Brain pericyte (primary cell): ENCODE measurements at places on chromosomes 13 and 19.

GRCh38 chr13:77492982-77493381 is 42.5 kb upstream of the SCEL start:
- DNase-seq, result no peak

DNA sequence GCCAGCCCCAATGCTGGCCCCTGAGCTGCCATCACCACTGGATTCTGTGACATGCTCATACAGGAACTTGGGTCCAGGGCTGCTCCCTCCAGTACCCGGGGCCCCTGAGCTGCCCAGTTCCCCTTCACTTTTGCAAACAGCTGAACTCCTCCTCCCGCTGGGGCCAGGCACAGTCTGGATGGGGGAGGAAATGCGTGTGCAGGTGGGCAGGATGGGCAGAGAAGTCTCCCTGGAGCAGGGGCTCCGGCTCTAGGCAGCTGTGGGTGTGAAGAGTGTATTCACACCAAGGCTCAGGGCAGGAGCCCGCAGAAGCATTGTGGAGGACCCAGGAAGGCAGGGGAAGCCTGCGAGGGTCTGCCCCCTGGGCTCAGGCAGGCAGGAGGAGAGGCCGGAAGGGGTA is 12.4 kb downstream of the POP4 start:
- DNase-seq, result no peak

- DNase-seq, result no peak
Observed at GRCh38 chr13:52712385-52712784, 27.2 kb downstream of the CNMD start.

GRCh38 chr13:60118696-60119400 is 44.9 kb downstream of the DIAPH3 start:
- no peak for DNase-seq

DNA sequence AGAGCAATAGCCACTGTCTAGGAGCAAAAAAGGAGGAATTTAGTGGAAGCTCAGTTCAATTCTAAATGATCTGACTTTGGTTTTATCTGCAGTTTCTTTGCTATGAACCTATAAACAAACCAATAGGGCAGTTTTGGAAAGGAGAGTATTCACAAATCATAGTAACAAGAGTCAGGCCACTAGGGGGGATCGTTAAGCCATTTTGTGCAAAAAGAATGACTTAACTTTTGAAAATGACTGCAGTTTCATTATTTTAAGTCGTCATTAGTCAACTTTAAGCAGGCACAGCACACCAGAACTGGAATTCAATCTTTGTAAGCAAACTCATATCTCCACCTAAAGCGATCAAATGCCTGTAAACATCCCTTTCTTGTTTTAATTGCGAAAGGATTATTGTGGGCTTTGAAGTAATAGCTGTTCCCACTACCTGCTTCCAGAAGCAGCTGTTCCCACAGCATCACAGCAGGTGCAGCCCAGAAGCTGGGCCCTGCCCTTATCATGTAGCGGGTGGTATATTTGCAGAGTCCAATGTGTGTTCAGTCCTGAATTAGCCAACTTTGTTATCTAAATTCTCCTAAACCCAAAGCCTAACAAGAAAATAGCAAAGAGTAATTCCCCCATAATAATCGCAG is 51.5 kb downstream of the SOX21 start:
- DNase-seq, result no peak

- DNase-seq, result no peak
Observed at GRCh38 chr13:45222516-45222915, 21.7 kb upstream of the KCTD4 start.

- no peak for DNase-seq
Observed at GRCh38 chr13:50378509-50379044, 363.3 kb downstream of the KCNRG start.

GRCh38 chr19:2317756-2318155 is 9.8 kb upstream of the LINGO3 start:
- no peak for DNase-seq

DNA sequence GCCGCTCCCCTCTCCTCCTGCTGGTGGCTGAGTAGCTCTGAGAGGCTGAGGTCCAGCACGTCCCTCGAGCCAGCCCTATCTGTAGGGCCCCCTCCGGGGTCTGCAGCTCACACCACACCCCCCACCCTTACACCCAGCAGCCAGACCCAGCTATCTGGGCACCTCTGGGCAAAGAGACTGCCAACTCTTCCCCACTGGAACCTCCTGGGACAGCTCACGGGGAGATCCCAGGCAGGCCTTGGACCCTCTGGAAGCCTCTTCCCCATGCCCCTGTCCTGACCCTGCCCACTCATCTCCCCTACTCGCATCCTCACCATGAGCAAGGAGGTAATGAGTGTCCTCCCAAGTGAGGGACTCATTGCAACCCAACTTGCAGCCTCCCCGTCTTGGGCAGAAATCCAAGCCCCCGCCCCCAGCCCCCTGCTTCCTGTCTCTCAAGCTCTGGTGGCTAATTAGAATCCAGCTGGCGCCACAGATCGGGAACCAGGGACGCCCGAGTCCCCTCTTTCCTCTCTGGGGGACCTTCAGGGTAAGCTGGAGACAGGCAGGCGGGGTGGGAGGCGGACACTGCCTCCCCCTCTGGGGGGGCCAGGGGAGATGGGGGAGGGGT is 22.1 kb downstream of the ADGRL1 start:
- no peak for DNase-seq

DNA sequence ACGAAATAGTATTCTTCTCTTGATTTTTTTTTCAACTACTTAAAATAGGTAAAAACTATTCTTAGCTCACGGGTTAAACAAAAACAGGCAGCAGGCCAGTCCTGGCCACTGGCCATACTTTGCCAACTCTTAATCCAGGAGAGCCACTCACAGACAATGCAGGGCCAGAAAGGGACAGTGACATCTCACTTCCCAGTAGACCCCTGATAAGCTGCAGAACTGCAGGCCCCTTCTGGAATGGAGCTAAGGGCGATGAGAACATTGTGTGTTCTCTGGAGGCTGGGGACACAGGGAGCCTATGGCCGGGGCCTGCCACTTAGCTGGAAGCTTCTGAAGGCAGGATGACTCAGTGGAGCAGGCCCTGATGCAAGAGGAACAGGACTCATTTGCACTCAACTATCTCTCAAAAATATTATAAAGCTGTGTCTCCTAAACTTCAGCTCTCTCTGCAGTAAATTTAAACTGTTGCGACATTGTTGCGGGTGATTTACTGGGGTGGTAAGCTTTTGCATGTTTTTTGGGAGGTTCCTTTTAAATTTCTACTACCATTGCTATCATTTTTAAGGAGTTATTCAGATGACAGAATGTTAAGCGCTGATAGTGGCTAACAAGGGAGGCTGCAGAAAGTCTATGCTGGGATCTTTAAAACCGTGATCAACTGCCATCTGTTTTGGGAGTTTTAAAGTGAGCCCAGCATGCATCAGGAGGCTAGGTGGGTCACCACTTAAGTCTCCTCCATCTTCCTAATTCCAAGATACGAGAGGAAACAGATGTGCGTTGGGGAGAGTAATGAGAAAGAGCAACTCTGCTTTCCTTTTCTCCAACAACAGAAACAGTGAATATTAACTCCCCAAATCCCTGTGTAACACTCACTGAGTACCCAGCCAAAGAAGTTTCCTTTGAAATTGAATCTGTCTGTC is 33.2 kb upstream of the KATNAL1 start:
- DNase-seq, result no peak

GRCh38 chr19:38977445-38978325 is 2.1 kb upstream of the FBXO17 start:
- DNase-seq, result no peak

- DNase-seq, result no peak
Observed at GRCh38 chr13:71046360-71047079, 820.5 kb downstream of the DACH1 start.

GRCh38 chr19:35209646-35210045 is 18.9 kb downstream of the FAM187B start:
- DNase-seq, result no peak

- no peak for DNase-seq
Observed at GRCh38 chr13:73985783-73986182, 148.4 kb downstream of the KLF12 start.

DNA sequence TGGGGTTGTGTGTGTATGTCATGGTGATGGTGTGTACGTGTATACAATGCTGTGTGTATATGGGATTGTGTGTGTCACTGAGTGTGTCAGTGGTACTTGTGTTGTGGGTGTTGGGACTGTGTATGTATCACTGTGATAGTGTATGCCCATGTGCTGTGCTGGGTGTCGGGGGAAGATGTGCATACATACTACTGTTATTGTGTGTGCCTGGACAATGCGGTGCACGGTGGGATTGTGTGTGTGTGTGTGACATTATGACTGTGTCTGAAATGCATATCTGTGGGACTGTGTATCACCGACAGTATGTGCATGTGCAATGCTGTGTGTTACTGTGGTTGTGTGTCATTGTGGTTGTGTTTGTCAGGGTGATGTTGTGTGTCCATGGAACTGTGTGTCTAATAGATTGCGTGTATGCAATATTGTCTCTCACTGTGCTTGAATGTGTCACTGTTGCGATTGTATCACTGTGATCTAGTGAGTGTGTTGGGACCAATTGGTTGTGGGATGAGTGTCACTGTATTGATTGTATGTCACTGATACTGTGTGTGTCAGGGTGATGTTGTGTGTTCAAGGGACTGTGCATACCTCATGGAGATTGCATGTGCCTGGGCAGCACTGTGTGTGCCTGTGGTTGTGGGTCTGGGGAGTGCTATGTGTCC is 11.0 kb upstream of the BBC3 start:
- DNase-seq, result no peak

DNA sequence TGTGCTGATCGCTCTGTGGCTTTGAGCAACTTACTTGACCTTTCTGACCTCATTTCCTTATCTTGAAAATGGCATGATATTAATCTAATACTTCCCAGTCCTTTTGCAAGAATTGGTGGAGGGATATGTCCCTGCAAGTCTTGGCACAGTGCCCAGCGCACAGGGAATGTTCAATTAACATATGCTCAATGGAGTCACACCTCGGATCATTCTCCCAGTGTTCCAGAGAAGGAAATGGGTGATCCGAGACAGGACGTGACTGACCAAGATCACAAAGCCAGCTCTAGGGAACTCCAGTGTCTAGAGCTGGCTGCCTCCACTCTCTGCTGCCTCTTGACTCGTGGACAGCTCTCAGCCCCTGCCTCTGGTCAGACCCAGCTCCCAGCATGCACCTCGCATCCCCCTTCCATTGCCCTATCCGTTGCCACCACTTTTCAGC is 3.6 kb downstream of the CDC42EP5 start:
- no peak for DNase-seq

- DNase-seq, result no peak
Observed at GRCh38 chr13:96946709-96947311, 47.5 kb downstream of the OXGR1 start.

GRCh38 chr13:96797136-96797535 is 197.1 kb downstream of the OXGR1 start:
- no peak for DNase-seq

- no peak for DNase-seq
Observed at GRCh38 chr13:93296584-93296983, 70.0 kb downstream of the GPC6 start.

- no peak for DNase-seq
Observed at GRCh38 chr19:1049800-1050199, 9.9 kb downstream of the ABCA7 start.

GRCh38 chr13:98326291-98326690 is 149.2 kb upstream of the RNF113B start:
- DNase-seq, result no peak

DNA sequence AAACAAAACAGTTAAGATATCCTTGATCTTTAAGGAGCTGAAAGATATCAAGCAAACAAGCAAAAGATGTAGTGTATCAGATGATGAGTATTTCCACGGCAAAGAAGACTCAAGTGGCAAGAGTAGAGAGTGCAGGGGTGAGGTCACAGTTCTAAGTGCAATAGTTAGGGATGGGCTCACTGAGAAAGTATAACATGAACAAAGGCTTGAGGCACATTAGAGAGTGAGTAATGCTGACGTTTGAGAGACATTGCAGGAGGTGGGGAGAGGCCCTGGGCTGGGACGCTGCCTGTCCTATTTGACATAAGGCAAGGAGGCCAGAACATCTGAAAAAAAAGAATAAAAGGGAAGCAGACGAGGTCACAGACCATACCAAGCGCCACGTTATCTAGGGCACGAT is 1.4 kb downstream of the DUXA start:
- no peak for DNase-seq

DNA sequence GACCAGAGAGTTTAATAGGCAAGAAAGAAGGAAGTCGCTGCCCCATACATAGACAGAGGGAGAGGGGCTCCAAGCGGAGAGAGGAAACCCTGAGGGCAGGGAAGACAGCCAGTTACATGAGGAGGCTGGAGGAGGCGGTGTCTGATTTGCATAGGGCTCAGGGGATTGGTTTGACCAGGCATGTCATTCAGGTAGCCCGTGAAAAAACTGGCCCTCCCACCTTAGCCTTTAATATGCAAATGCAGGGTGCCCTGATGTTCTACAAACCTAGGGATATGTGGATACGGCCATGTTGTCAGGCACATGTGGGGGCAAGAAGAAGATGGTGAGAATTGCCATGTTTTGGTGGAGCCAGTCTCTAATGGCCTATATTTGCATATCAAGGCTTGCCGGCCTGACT is 1461.6 kb downstream of the PCDH9 start:
- no peak for DNase-seq

GRCh38 chr13:41054212-41054877 is 7.0 kb upstream of the WBP4 start:
- DNase-seq, result no peak

DNA sequence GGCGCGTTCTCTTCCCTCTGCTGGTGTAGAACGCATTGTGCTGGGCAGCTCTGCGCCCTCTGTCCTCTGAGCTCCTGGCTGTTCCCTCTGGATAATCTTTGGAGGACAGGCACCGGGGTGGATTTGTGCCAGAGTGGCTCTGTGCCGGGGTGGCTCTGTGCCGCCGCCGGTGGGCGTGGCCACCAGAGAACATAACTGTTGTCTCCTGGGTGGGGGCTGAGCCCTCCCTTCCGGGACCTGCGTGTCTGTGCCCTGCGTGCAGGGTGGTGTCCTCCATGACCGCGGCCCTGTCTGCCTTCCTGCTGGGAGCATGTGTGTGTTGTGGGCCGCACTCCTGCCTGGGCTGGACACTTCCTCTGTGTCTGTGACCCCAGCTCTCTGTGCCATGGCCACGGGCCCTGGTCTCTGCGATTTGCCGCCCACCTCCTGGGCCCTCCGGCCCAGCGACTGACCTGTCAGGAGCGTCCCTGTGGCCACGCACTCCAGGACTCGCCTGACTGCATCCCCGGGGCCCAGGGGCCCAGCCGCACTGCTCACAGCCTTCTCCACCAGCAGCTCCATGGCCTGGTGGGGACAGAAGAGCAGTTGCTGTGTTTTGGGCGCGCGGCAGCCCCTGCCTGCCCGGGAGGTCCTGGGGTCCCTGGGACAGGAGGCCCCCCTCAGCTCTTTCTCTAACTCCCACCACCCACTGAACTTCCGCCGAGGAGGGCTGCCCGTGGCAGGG is 22.4 kb upstream of the MATK start:
- no peak for DNase-seq

- DNase-seq, result no peak
Observed at GRCh38 chr13:80633251-80633650, 292.3 kb upstream of the SPRY2 start.
